Activated naive CD4-positive, alpha-beta T cell (primary cell): ENCODE measurements at places on chromosomes 11 and 22.

GRCh38 chr22:17303840-17304779, 65.2 kb upstream of the CECR2 start:
- peak; percentile 3 for DNase-seq

DNA sequence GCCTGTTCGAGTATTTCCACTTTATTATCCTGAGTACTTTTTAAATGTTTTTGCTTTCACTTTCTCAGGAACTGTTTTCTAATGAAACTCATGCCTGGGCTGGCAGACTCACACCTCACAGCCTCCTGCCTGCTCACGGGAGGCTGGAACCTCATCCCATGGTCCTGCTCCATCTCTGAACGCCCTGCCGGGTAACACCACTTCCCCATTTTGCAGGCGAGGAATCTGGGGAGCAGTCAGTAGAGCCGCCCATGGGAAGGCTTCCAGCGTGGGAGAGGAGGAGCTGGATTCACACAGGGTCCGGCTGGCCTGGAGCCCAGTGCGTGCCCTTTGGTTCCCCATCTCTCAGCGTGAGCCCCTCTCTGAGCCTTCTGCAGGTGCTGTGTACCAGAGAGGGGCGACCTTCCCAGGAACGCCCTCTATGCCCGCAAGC, 53.6 kb downstream of the SCUBE1 start:
- DNase-seq: no peak

GRCh38 chr22:24727218-24727851, 47.2 kb downstream of the PIWIL3 start:
- DNase-seq: no peak

DNA sequence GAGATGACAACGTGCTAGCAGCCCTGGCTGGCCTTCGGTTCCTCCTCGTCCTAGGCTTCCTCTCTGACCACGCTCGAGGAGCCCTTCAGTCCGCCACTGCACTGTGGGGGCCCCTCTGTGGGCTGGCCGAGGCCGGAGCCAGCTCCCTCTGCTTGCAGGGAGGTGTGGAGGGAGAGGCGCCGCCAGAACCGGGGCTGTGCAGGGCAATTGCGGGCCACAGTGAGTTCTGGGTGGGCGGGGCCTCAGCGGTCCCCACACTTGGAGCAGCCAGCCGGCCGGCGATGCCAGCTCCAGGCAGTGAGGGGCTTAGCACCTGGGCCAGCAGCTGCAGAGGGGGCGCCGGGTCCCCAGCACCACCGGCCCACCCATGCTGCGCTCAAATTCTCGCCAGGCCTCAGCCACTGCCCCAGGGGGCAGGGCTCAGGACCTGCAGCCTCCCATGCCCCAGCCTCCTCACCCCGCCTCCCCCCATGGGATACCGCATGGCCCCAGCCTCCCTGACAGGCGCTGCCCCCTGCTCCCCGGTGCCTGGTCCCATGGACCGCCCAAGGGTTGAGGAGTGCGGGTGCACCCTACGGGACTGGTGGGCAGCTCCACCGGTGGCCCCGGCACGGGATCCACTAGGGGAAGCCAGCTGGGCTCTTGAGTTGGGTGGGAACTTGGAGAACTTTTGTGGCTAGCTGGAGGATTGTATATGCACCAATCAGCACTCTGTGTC, 399.4 kb downstream of the LUZP2 start:
- DNase-seq: no peak

GRCh38 chr11:124768914-124769313, 6.8 kb upstream of the ESAM start:
- DNase-seq: no peak

GRCh38 chr11:46410021-46410420, 18.4 kb upstream of the CHRM4 start:
- no peak for DNase-seq

DNA sequence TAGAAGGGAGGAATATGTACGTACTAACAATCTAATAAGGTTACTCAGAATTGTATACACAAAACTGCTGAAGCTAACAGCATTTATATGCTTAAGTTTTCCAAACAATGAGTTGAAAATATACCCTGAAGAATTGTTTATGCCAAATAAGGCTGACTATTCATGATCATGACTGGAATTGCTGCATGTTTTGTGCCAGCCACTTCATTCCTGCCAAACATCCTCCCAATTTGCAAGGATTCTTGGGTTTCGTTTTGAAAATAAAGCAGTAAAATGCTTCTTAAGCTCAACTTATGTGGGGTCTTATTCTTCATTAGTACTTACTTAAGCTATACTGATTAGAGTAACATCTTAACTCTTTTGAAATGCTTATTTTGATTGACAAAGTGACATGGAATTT, 149.0 kb downstream of the SPON1 start:
- DNase-seq: no peak

GRCh38 chr22:24380220-24380904, 47.0 kb upstream of the ADORA2A start:
- DNase-seq: no peak

GRCh38 chr11:21346361-21346760, 677.0 kb downstream of the NELL1 start:
- no peak for DNase-seq

DNA sequence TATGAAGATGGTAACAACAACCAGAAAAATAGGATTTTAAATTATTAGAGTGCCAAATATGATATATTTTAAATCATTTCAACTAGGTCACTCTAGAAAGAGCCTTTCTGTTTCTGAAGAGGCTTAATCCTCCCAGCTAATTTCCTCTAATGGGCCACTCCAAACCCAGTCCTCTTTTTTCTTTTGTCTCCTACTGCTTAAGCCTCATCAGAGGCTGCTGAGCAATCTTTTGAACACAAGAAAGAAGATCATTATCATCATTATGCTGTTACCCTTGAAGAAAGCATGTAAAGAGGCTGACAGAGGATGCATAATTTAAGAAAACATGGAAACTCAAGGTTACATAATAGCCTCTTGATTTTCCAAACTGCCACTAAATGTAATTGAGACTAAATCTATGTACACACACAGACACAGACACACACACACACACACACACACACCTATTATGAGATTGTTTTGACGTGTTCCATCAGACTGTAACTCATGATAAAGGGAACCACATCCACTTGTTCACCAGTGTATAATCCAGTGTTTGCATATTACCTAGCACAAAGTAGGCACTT, 519.6 kb downstream of the METTL15 start:
- no peak for DNase-seq

DNA sequence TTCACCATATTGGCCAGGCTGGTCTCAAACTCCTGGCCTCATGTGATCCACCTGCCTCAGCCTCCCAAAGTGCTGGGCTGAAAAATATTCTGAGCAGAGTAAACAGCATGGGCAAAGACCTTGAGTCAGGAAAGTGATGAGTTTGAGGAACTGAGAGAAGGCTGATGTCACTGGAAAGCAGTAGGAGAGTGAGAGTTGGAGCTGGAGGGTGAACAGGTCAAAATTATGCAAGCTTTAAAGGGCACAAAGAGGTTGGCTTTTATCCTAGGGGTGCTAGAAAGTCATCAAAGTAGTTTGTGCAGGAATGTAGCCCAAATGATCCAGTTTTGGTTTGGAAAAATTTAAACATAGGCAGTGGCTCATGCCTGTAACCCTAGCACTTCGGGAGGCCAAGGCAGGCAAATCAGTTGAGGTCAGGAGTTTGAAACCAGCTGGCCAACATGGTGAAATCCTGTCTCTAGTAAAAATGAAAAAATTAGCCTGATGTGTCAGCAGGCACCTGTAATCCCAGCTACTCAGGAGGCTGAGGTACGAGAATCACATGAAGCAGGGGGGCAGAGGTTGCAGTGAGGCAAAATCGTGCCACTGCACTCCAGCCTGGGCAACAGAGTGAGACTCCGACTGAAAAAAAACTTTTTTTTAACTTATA, 44.7 kb upstream of the CXCR5 start:
- no peak for DNase-seq

GRCh38 chr11:10438458-10438857, 16.6 kb upstream of the AMPD3 start:
- no peak for DNase-seq

DNA sequence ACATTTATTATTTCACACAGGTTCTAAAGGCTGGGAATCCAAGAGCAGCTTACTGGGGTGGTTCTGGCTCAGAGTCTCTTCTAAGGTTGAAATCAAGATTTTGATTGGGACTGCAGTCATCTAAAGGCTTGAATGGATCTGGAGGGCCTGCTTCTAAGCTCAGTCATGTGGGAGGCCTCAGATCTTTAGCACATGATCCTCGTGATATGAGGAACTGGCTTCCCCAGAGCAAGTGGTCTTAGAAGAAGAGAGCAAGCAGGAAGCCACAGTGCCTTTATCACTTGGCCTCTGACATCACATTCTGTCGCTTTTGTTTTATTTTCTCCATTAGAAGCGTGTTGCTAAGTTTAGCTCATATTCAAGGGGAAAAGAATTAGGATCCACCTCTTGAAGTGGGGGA, 88.9 kb downstream of the ARFGAP2 start:
- no peak for DNase-seq

- DNase-seq: no peak
Measured at GRCh38 chr22:46812788-46813187, 50.3 kb downstream of the TBC1D22A start.

DNA sequence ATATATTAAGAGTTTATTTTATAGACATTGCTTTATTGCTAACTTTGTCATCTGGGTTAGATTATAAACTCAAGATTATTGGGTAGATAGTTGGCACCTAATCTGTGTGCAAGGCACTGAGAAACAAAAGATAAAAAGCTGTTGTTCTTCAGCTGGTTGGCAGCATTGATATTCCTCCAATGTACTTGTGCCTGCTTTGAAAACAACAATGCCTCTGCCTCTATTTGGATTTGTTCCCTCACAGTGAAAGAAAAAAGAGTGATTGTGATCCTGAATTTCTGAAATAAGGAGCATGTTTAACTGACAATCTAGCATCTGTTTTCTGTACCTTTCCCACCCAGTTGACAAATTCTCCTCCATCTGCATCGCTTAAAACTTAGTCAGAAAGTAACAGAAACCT, 98.3 kb downstream of the TYR start:
- DNase-seq: no peak

DNA sequence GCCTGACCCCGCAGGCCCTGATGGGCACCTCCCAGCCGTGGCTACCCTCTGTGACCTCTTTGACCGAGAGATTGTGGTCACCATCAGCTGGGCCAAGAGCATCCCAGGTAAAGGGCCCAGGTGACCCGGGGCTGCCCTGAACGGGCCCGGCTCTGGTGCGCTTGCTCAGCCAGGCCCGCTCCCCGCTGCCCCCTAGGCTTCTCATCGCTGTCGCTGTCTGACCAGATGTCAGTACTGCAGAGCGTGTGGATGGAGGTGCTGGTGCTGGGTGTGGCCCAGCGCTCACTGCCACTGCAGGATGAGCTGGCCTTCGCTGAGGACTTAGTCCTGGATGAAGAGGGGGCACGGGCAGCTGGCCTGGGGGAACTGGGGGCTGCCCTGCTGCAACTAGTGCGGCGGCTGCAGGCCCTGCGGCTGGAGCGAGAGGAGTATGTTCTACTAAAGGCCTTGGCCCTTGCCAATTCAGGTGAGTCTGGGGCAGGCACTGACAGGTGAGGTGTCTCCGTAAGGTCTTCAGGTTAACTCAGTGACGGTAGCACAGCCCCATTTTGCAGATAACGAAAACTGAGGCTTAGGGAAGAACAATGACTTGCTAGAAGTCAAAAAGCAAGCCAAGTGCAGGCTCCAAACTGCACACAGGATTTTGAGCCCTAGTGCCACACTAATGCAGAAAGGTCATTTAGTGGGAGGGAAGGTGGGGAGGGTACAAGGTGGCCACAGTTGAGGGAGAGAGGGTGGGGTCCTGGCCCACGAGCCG, 2.4 kb downstream of the TRMT112 start:
- DNase-seq: no peak

GRCh38 chr11:73053964-73054363, 88.2 kb downstream of the FCHSD2 start:
- no peak for DNase-seq

GRCh38 chr11:57778318-57779037, 16.9 kb downstream of the CTNND1 start:
- DNase-seq: no peak

DNA sequence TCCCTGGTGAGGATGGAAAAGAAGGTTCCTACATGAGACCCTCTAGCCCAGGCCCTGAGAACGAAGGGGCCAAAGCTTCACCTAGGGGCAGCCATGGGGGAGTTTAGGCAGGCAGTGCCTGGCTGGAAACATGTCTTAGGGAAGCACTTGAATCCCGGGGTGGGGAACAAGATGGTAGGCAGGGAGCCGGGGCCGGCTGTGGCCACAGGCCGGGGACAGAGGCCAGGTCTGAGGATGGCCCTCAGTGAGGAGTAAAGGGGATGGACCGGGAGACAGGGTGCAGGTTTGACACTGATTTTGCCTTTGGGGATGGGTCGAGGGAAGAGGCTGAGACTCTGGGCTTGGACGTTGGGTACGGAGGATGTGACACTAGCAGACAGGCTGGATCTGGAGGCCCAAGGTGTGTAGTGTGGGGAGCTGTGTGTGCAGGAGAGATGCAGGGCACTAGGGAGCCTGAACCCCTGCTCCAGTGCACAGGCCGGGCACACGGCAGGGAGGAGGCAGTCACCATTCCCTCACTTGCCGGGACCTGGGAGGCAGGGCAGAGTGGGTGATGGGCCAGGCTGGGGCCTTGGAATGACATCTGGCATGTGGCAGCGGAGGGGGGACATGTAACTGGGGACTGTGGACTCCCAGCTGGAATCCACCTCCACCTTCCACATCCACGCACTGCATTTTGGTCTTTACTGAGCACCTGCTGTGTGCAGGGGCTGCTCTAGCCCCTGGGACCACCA, 6.1 kb downstream of the RTN4R start:
- no peak for DNase-seq

DNA sequence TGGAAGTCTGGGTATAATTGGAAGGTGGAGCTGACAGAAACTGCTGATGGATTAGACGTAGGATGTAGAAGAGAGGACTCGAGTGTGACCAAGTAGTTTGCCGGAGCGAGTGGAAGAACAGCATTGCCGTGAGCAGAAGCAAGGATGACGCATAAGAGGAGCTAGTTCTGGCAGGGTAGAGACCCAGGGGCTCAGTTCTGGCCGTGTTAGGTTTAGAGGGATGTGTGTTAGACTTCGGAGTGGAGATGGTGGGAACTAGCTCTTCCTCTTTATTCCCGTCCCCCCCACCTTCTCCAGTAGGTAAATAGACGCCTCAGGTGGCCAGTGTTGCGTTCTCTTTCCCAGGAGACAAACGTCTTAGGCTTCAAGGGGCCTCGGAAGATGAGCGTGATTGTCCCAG, 19.1 kb downstream of the TUB start:
- DNase-seq: no peak

- no peak for DNase-seq
Measured at GRCh38 chr22:24240381-24240780, 4.5 kb downstream of the GGT5 start.

DNA sequence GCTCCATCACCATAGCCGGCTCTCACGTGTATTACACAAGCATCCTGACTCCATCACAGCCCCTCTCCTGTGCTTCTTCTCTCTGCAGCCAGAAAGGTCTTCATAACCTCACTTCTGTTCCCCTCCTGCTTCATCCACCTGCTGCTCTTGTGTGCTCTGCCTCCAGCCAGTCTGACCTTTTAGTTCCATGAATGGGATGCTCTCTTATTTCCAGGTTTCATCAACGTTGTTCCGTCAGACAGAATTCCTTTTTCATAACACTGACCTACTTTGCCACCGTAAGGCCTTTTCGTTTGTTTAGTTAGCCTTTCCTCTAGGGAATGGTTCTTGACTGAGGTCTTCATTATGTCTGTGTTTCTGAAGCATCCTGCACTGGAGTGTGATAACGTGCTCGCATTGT, 18.8 kb downstream of the GRAMD1B start:
- DNase-seq: no peak
